Activated T-cell treated with anti-CD3 and anti-CD28 coated beads, Interleukin-2, amount 50 U/mL, for 72 hours (primary cell): ENCODE measurements at places on chromosomes 12 and 14.

DNA sequence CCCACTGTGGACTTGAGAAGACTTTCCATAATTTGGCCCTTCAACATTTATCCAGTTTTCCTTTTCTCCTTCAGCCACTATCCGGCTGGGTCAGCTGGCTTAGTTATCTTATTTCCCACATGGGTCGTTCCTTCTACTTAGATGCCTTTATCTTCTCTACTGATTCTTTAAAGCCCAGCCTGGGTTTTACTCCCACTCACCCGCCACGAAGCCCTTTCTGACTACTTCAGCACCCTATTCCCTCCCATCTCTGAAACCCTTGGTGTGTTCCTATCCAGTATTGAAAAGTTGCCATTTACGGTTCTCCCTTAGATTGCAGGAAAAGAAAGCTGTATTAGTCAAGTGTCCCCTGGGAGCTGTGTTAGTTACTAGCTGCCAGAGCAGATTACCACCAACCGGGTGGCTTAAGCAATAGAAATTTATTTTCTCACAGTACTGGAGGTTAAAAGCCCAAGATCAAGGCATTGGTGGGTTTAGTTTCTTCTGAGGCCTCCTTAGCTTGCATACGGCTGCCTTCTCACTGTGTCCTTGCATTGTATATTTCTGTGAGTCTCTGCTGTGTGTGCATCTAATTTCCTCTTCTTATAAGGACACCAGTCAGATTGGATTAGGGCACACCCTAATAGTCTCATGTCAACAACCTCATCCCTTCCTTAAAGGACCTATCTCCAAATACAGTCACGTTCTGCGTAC, 105.5 kb downstream of the GPATCH2L start:
- DNase-seq: no peak

GRCh38 chr12:26126340-26127284, 1.8 kb upstream of the BHLHE41 start:
- peak; percentile 43 for DNase-seq

DNA sequence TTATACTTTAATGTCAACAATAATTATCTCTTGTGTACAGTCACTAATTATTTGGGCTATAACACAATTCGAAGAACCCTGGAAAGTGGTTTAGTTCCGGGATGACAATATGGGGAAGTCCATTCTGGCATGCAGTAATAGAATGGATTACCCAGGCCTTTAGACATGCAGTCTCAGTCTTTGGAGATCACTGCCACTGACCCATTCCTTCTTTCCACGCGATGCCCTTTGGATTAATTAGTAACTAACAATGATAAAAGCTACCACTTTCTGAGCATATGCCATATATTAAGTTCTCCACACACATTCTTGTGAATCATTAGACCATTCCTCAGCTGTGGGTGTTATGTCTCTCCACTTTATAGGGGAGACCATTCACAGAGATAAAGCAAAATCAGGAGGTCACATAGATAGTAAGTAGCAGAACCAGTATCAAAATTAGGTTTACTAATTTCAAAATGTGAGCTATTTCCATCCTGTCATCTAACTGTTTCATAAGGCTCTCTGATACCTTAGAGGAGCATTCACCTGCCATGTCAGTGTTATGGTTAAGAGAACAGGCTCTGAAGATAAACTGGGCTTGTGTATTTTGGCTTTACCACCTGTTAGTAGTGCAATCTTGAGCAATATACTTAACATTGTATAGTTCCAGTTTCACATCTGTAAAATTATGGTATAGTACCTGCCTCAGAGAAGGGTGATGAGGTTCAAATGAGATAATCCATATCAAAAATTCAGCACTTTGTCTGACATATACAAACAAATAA, 27.2 kb upstream of the KCNJ8 start:
- no peak for DNase-seq

GRCh38 chr12:118325081-118325480, 47.6 kb downstream of the TAOK3 start:
- DNase-seq: no peak

GRCh38 chr12:50042693-50043092, 14.7 kb upstream of the ASIC1 start:
- peak; percentile 33 for DNase-seq

DNA sequence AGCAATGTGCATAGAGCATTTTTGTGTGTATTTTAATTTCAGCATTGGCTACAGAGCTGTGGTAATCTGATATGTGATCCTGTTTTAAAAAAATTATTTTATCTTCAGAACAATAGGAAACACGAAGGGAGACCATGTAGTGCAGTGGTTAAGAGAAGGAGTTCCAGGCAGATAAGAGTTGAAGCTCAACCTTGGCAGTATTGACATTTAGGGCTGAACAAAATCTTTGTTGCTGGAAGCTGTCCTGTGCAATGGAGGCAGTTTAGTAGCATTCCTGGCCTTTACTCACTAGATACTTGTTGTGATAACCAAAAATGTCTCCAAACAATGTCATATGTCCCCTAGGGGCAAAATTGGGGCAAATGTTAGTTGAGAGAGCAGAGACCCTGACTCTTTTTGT, 59.2 kb downstream of the CHST11 start:
- DNase-seq: no peak

GRCh38 chr12:87848248-87848868, 180.8 kb downstream of the C12orf50 start:
- peak; percentile 7 for DNase-seq

DNA sequence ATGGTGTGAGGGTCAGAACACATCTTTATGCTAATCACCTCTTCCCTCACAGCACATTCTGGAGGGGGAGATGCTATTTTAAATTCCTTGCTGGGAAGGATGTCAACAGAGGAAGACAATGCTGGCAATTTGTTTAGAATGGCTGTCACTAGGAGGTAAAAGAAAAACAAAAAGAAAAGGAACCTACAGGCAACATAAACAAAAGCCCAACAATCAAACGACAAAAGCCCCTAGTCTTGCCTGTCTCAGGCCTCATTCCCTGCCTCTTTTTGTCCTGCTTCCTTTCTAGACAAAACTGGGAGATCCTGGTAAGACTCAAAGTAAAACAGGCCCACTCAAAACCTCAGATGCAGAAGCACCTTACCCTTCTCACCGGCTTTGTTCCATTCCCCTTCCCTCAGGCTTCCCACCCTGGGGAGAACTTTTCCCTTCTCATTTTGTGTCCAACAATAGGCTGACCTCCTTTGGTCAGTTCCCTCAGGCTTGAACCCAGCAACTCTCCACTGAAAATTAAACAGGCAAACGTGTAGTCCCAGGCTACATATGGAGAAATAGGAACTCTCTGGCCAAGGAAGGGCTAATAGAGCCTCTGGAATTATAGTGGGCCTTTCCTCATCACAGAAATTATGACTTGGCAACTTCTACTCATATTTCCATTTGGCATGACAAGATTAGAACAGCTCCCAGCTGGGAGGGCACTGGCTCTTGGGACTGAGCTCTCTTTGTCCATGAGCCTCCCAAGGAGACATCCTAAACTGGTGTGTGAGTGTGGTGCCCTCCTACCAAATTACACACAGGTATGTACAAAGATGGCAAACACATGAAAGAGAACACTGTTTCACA, 193.0 kb downstream of the MON2 start:
- no peak for DNase-seq

GRCh38 chr12:112270673-112271072, 111.6 kb downstream of the HECTD4 start:
- DNase-seq: no peak

DNA sequence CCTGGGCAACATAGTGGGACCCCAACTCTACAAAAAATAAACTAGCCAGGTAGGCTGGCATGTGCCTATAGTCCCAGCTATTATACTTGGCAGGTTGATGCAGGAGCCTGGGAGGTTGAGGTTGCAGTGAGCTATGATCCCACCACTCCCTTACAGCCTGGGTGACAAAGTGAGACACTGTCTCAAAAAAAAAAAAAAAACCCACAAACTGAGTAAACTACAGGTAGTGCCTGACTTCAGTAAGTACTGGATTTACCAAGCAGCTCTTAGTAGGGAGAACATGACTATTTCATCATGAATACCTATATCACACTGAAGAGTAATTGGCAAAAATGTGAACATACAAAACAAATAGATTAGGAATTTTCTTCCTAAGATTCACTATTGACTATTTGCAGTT, 32.4 kb upstream of the AP4S1 start:
- DNase-seq: peak; percentile 6

- no peak for DNase-seq
These were observed 266.0 kb upstream of the GARIN2 start for GRCh38 chr14:66923251-66923650.

GRCh38 chr12:107369679-107370078, 276.3 kb upstream of the CRY1 start:
- peak; percentile 52 for DNase-seq

DNA sequence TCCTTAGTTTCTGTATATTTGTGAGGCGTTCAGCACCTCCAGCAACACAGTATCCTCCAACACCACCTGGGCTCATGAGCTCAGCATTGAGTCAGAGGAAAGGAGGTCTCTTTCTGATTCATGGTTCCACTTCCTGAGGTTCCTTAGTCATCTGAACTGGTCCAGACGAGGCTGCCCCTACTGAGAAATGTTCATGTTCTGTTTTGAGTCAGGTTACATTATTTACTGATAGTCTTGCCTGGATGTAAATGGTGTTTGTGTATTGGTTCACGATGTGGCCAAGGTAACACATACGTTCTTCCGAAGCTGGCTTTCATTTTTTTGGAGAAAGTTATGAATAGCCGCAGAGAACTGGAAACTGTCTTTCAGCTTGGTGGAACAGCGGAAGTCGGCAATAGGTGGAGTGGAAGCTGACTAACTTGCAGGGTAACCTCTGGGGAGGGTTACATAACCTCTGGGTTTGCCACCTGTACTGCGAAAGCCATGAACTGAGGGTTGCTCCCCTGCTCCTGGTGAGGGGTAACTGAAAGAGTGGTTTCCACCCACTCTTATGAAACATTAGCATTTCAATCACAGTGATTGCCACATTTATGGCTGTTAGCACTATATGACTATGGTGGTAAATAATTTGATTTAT, 42.2 kb upstream of the MANSC4 start:
- DNase-seq: peak; percentile 74

GRCh38 chr14:23555533-23555881, 564 bp upstream of the THTPA start:
- DNase-seq: no peak

DNA sequence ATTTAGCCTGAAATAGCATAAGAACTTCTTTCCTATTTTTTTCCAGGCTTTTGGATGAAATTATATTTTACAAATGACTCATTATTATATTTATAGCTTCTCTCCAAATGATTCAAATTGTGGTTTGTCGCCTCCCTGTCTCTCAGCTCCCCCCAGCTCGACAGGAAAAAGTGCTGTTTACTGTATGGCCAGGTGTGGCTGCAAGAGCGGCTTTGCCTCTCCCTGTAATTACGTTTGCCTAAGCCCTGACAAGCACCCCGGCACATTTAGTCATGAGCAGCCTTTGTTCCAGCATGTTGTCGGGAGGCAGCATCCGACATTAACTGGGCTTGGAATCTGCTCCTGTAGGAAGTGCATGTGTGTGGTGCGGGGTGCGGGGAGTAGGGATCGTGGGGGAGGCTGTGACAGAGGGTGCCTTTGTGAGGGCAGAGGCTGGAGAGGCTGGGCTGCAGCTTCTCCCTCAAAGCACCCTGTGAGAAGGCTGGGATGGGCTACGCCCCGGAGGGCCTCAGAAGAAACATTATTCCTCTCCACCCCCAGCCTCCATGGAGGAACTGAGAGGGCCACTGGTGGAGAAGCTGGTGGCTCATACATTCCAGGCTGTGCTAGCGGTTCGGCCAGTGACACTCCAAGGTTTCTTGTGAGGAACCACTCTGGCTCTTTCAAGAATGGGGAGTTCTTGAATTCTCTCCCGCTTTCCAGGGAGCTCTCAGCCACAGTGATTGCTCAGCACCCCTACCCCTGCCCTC, 42.1 kb upstream of the CTDSP2 start:
- DNase-seq: no peak

DNA sequence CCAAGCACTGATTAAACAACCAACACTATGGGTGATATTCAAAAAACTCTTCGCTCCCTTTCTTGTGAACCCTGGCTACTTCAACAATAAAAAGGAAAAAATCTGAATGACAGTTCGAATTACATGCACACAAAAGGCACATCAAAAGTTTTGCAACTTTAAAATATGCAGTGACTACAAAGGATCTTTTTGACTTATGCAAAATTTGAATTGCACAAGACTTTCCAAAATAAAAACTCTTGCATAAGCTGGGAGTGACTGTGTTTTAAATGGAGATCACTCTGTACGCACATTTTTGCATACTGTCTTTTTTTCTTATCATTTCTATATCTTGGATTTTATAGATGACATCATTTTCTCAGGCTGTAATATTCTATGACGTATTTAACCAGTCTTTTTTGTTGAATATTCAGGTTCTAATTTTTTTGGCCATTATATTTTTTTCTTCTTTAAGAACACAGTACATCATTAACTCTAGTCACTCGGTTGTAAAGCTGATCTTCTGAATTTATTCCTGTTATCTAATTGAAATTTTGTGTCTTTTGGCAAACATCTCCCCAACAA, 667.6 kb upstream of the TBX3 start:
- DNase-seq: no peak

DNA sequence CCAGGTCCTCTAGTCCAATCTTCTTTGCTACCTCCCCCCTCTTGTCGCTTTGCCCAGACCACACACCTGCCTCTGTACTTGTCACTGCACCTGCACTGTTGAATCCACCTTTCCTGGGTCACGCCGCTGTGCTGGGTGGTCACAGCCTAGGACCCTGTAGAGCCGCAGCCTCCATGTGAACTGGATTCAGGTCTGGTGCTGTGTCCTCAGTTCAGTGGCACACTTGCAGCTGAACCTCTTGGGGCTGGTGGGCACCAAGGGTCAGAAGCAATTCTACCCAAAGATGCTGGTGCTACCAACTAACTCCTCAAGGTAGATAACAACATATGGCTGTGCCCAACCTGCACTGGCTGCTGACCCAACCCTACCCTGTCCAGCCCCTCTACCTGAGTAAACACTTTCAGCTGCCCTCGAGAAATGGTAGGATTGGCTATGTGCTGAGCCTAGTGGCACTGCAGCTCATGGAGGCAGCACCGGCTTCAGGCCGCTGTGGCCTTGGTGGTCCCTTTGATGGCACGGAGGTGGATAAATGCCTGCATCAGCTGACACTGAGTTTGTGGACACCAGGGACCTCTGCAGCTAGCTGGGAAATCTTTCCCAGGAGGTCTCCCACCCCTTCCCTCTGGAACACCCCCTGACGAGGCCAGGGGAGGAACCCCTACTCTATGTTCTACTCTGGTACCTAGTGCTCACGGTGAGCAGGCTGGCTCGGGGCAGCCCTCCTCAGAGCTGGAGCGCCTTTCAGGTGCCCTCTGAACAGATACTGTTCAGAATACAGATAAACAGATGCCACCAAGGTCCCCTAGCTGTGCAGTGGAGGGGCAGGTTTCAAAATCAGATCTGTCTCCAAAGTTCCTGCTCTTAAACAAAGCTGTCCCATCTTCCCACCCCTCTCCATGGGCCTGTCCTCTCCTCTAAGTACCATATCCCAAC, 14.3 kb downstream of the AGAP2 start:
- DNase-seq: no peak

GRCh38 chr12:108289350-108290161, 49.6 kb downstream of the CMKLR1 start:
- DNase-seq: no peak

- no peak for DNase-seq
These were observed 122.9 kb downstream of the MYRFL start for GRCh38 chr12:69947897-69948296.

GRCh38 chr12:100026241-100026640, 41.5 kb upstream of the ANKS1B start:
- DNase-seq: no peak
